ENCODE measurements at places on chromosomes 12 and 14. TPM values are rescaled to one million over a fixed set of nuclear protein-coding genes. Genes with fewer than 3 reads are reported as not detected.

OTOGL gene
- 1.8 TPM for total RNA-seq

AMHR2 gene
- total RNA-seq: not detected

EIF5 gene
- total RNA-seq: 115 TPM

SIX1 gene
- 0.97 TPM for total RNA-seq

PLD4 gene
- total RNA-seq: not detected

TAS2R14 gene
- 1.3 TPM for total RNA-seq

GYS2 gene
- not detected for total RNA-seq

KRT71 gene
- not detected for total RNA-seq

HOXC13 gene
- not detected for total RNA-seq

NXPH4 gene
- total RNA-seq: not detected

FAR2 gene
- total RNA-seq: 40.3 TPM

CDKN3 gene
- total RNA-seq: 58.5 TPM

FOXN4 gene
- not detected for total RNA-seq

ACOT6 gene
- 0.30 TPM for total RNA-seq

SOAT2 gene
- not detected for total RNA-seq

EXOC3L4 gene
- total RNA-seq: not detected

PZP gene
- total RNA-seq: 0.97 TPM

CCDC177 gene
- not detected for total RNA-seq

HOTAIR gene
- total RNA-seq: not detected

SERPINA10 gene
- not detected for total RNA-seq

SLCO1C1 gene
- total RNA-seq: 0.46 TPM

TAS2R20 gene
- total RNA-seq: 2.4 TPM

ACAD10 gene
- total RNA-seq: 17.9 TPM

RERG gene
- total RNA-seq: not detected

Measured in epithelial cell of umbilical artery (primary cell).